ENCODE measurements at places on chromosomes 16 and 17.

DNA sequence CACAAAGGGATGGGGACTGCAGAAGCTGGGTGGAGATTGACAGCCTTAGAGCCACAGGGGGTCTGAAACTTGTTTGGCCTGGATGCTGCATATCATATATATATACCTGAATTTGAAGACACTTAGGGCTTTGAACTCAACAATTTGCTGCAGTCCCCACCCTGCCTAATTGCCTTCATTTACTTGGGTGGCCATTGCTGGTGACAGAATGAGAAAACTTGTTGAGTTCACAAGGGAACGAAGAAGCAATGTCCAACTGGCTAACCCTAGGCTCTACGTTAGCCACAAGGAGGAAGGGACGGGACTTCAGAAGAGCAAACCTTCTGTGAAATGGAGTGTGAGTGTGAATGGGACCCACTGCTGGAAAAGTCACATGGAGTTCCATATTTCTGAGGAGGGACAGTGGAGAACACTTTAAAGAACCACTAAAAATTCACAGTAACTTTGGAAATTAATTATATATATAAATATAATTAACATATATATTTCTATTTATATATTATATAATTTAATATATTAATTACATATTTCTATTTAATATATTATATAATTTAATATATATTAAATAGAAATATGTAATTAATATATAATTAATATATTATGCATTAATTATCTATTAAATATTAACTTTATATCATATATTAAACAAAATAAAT is 215.3 kb upstream of the SOX9 start:
- DNase-seq = no peak

GRCh38 chr17:58184986-58185761 is 7.4 kb upstream of the EPX start:
- no peak for DNase-seq

GRCh38 chr17:80986046-80986445 is 5.6 kb upstream of the CHMP6 start:
- no peak for DNase-seq

GRCh38 chr17:8825802-8826201 is 26.6 kb upstream of the MFSD6L start:
- no peak for DNase-seq

DNA sequence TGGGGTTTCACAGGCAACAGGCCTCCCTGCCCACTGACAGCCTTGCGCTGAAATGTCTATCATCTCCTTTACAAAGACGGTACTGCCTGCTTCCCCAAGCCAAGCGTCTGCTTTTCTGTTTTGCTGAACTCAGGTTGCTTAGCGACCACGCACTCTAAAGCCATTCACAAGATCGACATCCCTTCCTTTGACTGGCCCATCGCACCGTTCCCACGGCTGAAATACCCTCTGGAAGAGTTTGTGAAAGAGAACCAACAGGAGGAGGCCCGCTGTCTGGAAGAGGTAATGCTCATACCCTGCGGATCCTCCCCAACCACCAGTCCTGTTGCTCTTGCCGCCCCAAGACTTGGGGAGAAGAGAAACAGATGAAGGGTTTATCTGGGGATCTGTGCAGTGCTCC is 28.7 kb downstream of the TMEM186 start:
- no peak for DNase-seq

DNA sequence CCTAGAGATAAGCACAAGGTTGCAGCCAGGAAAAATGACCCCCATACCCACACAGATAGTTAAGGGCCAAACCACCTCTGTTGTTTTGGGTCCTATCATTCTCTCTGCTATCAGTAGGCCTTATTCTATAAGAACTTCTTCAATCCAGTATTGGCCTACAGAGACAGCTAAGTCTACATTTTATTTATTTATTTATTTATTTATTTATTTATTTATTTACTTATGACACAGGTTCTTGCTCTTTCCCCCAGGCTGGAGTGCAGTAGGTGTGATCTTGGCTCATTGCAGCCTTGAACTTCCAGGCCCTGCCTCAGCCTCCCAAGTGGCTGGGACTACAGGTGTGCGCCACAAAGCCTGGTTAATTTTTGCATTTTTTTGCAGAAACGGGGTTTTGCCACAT is 7.5 kb upstream of the MAPT start:
- DNase-seq = no peak

DNA sequence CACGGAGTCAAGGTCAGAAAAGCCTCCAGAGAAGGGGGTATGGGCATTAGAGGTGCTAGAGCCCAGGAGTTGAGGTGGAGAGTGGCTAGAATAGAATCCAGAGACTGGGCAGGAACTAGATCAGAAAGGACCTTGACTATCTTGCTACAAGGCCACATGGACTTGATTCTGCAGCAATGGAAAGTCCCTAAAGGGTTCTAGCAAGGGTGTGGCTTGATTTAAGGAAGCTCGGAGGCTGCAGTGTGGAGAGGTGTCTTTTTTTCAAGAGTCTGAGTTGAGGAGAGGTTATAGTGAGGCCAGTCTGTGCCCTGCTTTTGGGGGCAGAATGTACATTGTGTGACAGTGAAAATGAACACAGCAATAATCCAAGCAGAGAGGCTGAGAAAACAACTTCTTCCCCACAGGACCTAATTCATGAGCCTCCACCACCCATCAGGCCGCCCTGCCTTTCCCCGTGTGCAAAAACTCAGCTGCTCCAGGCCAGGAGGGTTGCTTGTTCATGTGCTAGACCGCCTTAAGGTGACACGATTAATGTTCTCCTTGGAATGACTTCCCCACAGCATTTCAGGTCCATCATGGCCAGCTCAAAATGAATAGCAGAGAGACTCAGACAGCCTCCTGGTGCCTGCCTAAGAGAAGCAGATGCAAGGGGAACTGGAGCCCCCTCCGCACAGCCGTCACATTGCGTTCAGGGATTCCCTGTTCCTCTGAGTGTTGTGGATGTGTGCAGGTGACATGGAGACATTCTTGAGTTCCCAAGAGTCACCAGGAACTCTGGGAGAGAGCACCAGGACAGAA is 8.7 kb upstream of the BEAN1 start:
- no peak for DNase-seq

- DNase-seq = no peak
Observed at GRCh38 chr17:18950346-18950745, 1.6 kb upstream of the SLC5A10 start.

- no peak for DNase-seq
Observed at GRCh38 chr16:27500801-27501200, 48.9 kb downstream of the GTF3C1 start.

DNA sequence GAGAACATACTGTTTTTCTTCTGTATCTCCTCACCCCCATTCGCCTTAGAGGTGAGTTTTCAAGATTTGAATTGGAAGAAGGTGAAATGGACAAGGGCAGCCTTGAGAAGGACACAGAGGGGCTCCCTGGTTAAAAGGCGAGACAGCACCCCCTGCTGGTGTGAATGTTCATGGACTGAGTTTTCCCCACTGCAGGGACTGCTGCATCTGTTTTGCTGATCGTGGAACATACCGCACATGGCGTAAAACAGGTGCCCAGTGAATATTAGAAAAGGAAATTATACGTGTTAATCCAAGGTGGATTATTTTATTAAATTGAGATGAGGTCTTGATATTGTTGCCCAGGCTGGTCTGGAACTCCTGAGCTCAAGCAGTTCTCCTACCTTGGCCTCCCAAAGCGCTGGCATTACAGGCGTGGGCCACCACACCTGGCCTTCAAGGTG is 54.5 kb downstream of the NDE1 start:
- DNase-seq = peak; percentile 28

DNA sequence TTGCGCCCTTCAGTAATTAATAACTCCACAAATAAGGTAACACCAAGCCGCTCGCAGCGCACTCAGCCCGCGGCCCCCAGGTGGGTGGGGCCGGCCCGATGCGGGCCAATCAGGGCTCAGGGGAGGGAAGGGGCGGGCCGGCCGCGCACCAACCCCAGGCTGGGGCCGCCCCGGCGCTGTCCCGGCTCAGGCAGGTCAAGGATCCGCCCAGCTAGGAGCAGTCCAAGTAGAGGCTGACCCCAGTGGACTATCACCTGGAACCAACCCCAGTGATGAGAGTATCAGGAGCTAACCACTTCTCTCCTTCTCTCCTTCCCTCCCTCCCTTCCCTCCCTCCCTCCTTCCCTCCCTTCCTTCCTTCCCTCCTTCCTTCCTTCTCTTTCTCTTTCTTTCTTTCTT is 110.8 kb downstream of the C16orf78 start:
- DNase-seq = peak; percentile 5

DNA sequence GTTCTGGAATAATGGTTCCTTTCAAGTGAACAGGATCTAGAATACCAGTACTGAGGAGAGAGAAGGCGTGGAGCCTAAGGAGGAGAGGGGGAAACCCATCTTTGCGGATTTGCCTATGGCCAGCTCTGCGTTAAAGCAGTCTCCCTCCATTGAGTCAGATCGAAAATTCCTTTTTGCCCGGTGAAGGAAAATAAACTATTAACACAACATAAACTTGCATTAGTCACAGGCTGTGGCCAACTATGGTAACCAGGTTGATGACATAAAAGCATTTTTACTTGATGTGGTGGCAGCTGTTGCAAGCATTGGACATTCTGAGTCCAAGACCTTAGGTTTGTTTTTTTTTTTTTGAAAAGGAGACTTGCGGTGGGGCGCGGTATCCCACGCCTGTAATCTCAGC is 8.9 kb downstream of the LDAF1 start:
- no peak for DNase-seq

- no peak for DNase-seq
Observed at GRCh38 chr16:26645614-26646013, 421.1 kb upstream of the C16orf82 start.

DNA sequence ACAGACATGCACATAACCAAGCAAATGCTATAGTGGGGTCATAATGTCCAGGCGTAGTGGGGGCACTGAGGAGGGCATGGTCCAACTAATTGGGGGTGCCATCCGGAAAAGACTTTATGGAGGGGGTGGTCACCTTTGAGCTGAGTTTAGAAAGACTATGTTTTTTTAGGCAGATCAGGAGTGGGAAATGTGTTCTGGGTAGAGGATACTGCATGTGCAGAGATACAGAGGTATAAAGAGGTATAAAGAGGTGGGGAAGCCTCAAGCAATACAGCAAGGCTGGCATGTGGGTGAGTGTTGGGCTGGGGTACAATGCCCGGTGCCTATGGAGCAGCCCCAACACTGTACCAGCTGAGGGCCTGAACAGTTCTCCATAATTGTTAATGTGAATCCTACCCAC is 53.1 kb downstream of the SPACA3 start:
- no peak for DNase-seq

DNA sequence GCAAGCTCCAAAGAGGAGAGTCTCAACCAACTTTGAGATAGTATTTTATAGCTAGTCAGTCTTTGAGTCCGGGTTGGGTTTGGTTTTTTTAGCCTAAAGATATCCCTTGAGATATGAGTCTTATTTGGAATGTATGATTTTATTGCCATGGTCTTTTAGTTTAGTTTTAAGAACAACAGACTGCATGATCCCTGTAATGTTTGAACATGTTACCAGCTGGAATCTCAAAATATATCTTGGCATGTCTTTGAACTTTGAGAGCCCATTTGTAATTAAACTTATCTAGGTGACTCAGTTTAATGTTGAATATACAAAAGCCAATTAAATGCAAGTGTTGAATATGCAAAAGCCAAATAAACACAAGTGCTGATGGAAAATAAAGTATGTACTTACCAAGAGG is 100.6 kb downstream of the TANGO6 start:
- no peak for DNase-seq

- DNase-seq = peak; percentile 74
Observed at GRCh38 chr17:55264278-55264644, 499 bp upstream of the HLF start.

GRCh38 chr16:2148714-2149629 is 547 bp downstream of the RAB26 start:
- no peak for DNase-seq

DNA sequence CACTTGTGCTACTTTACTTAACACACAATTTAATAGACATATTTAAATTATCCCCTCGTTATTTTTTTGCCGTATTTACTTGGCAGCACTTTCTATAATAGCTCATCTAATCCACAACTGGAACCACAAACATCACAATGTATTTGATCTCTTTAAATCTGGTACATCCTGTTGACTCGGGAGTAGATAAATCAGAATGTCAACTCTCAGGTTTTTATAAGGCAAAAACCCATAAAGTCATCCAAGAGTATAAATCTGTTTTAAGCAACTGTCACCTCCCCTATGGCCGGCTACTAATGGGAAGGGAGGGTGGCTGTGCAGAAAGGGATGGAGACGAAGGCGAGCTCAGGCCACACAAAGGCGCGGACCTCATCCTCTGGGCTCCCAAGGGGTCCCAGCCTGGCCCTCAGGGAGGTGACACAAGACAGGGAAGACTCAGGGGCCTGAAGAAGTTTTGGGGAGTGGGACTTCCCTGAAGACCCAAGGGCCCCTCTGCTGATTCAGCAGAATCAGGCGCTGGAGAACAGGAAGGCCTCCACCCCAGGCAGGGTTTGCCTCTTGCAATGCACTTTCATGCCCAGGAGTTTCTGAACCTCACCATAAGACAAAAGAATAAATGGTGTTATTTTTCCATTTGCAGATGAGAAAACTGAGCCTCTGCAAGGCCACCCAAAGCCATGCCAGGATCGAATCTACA is 122.5 kb downstream of the ZNF423 start:
- DNase-seq = no peak
